ENCODE measurements at places on chromosomes 16 and 17.

DNA sequence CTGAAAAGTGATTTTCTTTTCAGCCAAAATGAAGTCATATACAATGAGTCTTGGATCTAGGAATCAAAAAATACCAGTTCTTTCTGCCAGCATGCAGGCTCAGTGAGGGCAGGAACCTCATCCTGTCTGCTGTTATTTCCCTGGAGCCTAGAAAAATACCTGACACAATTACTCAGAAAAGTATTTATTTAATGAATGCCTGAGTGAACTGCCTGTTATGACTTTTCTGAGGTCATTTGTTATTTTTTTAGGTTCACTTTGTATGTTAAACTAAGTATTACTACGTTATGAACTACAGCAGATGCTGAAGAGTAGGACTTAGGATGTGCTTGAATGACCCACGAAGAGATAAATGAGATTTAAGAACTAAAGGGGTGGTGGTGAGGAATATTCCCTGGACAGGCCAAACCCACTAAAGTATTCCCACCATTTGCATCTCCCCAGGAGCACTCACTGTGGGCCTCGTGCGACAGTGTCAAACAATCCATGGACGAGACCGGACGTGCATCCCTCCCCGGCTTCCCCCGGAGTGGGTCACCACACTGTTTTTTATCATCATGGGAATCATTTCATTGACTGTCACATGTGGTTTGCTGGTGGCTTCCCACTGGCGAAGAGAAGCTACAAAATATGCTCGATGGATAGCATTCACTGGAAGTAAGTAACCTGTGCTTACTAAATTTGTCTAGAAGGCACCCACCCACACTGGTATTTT lies 17.1 kb upstream of the VWA3A start:
- H3K4me1 ChIP-seq = no peaks in the 10 kb centered on the region
- H3K4me3 ChIP-seq = no peak overlapping the region
- no peaks in the 10 kb centered on the region for H3K27me3 ChIP-seq
- H3K36me3 ChIP-seq = no peaks in the 10 kb centered on the region
- no peak overlapping the region for H3K27ac ChIP-seq

DNA sequence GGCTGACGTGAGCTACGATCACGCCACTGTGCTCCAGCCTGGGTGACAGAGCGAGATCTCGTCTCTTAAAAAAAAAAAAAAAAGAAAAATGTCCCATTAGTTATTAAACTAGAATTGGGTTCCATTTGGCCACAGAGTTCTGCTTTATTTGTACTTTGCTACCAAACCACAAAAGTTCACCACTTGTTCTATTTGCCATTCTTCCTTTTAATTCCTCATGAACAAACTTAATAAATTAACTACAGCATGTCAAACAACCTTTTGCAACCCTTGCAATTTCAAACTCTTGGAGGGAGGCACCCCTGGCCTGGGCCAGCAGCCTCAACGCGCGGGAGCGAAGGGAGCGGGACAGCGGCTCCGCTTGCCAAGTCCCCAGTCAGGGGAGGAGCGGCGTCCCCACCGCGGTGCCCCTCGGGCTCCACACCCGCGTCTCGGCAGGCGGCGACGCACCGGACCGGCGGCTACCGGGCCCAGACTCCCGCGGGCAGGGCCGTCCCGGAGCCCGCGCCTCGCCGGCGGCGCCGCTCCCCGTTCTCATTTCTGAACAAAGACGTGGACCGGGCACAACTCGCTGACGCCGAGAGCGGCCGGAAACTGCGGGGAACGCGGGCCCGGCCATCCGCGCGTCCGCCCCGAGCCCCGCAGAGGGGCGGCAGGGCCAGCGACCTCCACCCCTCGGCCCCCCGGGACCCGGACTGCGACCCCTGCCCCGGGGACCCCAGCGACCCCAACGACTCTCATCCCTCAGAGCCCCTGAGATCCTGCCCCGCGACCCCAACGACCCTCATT lies 775 bp downstream of the CYTH1 start:
- H3K4me3 ChIP-seq = peak overlapping the region; percentile 63
- no peak overlapping the region for H3K27ac ChIP-seq
- DNase-seq = no peak
- H3K27me3 ChIP-seq = no peaks in the 10 kb centered on the region
- no peaks in the 10 kb centered on the region for H3K4me1 ChIP-seq

DNA sequence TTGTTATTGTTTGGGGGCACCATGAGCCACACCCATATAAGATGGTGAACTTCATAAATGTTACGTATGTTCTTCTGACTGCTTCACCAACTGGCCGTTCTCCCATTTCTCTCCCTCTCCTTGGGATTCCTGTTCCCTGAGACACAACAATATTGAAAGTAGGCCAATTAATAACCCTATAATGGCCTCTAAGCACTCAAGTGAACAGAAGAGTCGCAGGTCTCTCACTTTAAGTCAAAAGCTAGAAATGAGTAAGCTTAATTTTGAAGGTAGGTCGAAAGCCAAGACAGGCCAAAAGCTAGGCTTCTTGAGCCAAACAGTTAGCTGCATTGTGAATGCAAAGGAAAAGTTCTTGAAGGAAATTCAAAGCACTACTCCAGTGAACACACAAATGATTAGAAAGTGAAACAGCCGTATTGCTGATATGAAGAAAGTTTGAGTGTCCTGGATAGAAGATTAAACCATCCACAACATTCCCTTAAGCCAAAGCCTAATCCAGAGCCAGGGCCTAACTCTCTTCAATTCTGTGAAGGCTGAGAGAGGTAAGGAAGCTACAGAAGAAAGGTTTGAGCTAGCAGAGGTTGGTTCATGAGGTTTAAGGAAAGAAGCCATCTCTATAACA lies 25.8 kb downstream of the HLF start:
- H3K4me3 ChIP-seq = no peak overlapping the region
- H3K4me1 ChIP-seq = peaks cover 21% of the 10 kb centered on the region
- H3K27me3 ChIP-seq = no peaks in the 10 kb centered on the region
- no peaks in the 10 kb centered on the region for H3K36me3 ChIP-seq
- no peak overlapping the region for H3K27ac ChIP-seq
- DNase-seq = no peak

- H3K36me3 ChIP-seq = 0 out of 2 replicates have a peak, but pooled peaks cover 4% of the 10 kb centered on the region
- no peak overlapping the region for H3K27ac ChIP-seq
- no peak overlapping the region for H3K4me3 ChIP-seq
- no peaks in the 10 kb centered on the region for H3K27me3 ChIP-seq
- no peak for DNase-seq
Observed at GRCh38 chr16:22022151-22022550, 14.2 kb downstream of the MOSMO start.

- no peak for DNase-seq
- no peak overlapping the region for H3K27ac ChIP-seq
- H3K27me3 ChIP-seq = no peaks in the 10 kb centered on the region
- H3K4me1 ChIP-seq = no peaks in the 10 kb centered on the region
- no peak overlapping the region for H3K4me3 ChIP-seq
Observed at GRCh38 chr17:16935786-16936185, 36.1 kb downstream of the TNFRSF13B start.

DNA sequence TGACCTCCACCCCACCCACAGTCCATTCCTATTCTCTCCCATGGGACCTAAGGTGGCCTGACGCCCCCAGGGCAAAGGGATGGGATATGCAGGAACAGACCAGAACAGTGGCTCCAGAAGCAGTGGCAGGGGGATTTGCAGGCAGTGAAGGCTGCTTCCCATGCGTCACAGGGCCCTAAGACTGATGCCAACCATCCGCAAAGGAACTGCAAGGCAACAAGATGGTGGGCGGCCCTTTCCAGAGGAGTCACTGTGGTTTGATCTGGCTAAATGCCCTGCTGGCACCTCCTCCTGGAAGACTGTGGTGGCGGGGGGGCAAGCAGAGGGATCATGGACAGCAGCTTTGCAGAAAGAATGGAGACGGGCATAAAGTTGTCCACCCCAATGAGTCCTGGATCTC lies 4.4 kb upstream of the SLC39A11 start:
- peaks cover 6% of the 10 kb centered on the region for H3K4me1 ChIP-seq
- no peaks in the 10 kb centered on the region for H3K36me3 ChIP-seq
- no peak overlapping the region for H3K27ac ChIP-seq
